ENCODE measurements at places on chromosomes 6 and 20.

DNA sequence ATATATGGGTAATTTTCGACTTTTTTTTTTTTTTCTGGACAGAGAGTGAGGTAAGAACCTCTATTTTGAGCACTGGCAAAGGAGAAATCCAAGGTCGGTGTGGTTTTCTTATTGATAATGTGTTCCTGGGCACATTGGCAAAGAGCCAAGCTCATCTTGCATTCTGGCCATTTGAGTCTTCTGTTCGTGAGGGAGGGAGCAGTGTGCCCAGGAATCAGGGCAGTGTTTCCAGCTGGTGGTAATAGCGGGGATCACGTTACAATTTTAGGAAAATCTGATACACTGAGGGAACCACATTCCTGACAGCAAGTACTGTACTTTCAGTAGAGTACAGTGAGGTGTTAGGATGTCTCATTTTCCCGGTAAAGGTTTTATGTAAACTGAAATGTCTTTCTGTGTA, 442.3 kb upstream of the MAP3K7 start:
- no peak for DNase-seq

GRCh38 chr6:155259204-155259603, 4.6 kb upstream of the CLDN20 start:
- DNase-seq: no peak

GRCh38 chr6:88609983-88610382, 353.4 kb downstream of the RNGTT start:
- DNase-seq: no peak

DNA sequence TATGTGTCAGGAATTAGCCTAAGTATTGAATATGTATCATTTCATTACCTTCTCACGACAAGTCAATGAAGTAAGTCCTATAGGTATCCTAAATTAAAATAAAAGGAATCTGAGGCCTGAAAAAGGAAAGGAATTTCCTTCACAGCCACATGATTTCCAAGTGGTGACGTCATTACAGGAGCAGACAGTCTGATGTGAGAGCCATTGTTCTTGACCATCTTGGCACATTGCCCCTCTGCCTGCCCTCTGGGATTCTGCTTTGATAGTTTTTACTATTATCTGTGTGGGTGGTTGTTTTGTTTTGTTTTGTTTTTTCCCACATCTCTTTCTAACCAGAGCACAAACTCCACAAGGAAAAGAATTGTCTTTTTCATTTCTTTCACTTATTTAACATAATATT, 219.8 kb upstream of the UFL1 start:
- no peak for DNase-seq

GRCh38 chr6:44680202-44680720, 292.8 kb downstream of the CDC5L start:
- DNase-seq: no peak

GRCh38 chr6:84768442-84769174, 4.2 kb upstream of the TBX18 start:
- DNase-seq: no peak

GRCh38 chr6:25309886-25310285, 30.7 kb downstream of the CARMIL1 start:
- DNase-seq: no peak

DNA sequence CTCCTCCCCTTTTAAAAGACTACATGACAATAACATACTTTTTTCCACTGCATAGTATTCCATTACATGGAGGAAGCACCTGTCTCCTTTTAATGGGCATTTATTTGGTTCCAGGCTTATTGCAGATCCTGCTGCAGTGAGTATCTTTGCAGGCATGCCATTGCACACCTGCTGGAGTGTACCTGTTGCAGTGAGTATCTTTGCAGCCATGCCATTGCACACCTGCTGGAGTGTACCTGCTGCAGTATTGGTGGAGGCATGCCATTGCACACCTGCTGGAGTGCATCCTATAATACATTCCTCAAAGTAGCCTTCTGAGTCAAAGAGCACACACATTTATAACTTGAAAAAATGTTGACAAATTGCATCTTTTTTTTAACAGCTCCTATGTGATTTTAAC, 1.6 kb downstream of the BFSP1 start:
- DNase-seq: no peak

DNA sequence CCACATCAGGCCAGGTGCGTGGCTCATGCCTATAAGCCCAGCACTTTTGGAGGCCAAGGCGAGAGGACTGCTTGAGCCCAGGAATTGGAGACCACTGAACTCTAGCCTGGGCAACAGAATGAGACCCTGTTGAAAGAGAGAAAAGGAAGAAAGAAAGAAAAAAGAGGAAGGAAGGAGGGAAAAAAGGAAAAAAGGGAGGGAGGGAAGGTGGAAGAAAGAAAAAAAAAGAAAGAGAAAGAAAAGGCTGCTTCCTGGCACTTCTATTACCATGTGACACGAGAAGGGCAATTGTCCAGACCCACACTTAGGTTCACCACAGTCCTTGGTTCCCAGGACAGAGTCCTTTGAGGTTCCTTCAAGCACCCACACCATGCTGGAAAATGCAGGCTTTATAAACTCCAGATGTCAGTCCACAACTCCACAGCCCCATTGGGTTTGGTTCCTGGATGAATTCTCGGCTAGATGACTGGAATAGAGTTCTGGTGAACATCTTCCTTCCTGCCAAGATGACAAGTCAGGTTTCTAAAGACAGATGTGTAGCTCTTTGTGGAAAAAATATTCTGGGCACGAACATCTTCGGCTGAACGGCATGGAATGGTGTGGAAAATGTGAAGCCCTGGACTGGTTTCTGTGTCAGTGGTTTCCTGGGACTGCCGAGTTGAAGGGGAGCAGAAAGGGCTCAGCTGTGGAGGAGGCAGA, 32.5 kb downstream of the NT5E start:
- DNase-seq: no peak

DNA sequence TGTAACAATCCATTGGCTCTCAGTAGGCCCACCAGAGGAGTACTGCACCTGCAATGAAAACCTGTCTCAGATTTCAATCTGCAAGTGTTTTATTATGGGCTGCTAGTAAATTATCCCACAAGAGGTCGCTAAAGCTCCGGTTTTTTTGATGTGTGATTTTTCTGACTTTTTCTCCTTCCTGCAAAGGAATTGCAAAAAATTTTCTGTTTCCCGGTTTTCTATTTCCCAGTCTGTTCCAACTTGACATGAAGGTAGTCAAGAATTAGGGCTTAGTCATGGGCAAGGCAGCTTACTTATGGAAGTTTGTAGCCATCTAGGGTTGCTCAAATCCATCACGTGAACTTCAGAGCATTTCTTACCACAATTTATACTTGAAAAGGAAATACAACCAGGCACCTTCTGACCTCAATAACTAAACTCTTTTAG, 38.5 kb upstream of the AHI1 start:
- no peak for DNase-seq

DNA sequence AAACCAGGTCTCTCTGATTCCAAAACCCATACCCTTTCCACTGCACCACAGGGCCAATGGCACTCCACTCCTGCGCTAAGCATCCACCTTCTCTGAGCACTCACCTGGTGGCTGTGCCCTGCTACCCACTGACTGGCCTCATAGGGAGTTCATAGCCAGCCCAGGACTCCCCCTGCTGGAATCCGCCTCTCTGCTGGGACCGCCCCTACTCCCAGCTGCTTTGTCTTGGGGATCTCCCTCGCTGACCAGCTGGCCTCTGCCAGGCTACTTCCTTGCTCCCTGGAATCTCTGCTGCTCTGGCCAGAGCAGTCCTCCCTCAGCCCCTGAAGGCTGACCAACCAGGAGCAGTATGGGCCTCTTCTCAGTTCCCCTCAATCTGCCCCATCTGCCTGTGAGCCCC, 129.7 kb downstream of the FAXC start:
- peak; percentile 10 for DNase-seq

GRCh38 chr6:168719901-168720300, 278.9 kb downstream of the SMOC2 start:
- no peak for DNase-seq
